ENCODE measurements at places on chromosomes 13 and 19.

DNA sequence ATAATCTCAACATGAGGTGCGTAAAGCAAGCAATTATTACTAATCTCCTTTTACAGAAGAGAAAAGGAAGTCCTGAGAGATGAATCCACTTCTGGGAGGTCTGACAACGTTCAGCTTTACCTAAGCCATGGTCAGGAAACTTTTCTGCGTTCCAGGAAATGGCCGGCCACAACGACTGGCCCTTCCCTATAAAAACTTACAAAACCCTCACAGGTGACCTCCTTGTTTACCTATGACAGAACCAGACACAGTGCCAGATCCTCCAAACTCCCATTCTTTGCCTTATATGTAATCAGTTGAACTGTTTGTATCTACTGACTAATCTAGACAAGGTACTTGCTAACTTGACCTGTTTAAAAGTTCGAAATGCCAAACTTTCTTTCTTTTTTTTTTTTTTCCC is 351.7 kb upstream of the TMTC4 start:
- DNase-seq: no peak

DNA sequence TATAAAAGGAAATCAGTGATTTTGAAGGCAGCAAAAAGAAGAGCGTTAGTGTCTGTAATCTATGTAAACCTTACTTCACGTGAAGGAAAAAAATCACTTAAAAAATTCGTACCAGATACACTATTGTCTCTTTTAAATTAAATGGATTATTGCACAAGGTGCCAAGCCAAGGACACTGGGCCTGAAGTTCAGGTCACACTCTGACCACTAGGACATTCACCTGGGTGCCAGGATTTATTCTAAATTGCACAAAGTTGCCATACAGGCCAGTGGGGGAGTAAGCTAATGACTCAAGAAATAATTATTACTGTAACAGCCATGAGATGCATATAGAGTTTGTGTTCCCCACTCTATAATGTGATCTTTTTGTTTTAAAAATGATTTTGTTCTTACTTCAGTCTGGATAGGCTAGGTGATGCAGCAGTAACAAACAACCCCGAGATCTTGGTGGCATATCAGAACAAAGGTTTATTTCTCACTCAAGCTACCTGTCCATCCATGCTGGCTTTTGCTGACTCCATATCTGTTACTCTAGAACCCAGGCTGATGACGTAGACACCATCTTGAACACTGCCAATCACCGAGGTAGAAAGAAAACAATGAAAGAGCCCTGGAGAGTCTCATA is 252.1 kb downstream of the DCT start:
- no peak for DNase-seq

GRCh38 chr13:25867038-25867437 is 184.8 kb downstream of the SHISA2 start:
- DNase-seq: no peak

DNA sequence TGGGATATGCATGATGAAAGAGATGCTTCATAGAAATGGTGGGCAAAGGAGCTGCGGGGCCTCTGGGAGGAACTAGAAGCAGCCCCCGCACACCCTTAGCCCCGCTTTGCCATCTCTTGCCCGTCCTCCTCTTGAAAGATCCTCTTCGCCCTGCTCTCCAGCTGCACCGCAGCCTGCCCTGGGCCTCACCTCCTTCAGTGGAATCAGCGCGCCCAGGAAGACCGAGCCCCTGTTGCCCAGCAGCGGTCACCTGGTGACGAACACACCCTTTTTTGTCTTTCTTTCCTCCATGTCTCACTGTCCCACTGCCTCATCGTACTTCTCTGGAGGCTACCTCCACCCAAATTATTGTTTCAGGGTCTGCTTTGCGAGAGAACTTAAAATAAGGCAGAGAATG is 807.6 kb downstream of the UQCRFS1 start:
- no peak for DNase-seq

DNA sequence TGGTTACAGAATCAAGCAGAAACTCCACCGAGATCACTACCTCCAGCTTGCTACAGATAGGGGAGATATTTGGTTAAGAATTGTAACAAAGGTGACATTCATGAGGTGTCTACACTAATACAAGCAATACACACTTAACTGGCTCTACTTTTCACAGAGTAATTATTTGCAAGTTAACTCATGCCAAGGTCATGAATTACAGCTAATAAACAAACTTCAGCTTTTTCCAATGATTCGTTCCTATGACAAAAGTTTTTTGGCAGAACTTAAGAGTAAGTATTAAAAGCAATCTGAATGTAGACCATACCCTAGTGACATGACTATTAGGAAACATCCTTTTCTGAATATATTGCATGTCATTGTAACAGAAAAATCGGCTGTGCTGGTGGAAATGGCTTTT is 72.1 kb downstream of the LHFPL6 start:
- DNase-seq: no peak

DNA sequence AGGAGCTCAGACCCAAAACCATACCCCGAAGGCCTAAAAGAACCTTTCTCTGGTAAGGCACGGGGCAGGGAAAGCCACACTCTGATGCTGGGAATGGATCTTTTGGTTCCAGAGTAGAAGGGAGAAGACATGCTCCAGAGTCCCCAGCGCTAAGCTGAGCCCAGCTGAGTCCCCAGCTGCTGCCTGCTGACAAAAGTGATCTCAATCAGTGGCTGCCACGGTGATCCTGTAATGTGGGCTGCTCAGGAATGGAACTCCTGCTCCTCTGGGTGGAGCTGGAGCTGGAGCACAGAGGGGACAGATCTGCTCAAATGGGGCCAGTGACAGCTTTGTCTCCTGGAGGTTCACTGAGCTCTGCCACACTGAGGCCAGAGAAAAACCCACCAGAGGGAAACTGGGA is 70.5 kb downstream of the MLLT1 start:
- no peak for DNase-seq

DNA sequence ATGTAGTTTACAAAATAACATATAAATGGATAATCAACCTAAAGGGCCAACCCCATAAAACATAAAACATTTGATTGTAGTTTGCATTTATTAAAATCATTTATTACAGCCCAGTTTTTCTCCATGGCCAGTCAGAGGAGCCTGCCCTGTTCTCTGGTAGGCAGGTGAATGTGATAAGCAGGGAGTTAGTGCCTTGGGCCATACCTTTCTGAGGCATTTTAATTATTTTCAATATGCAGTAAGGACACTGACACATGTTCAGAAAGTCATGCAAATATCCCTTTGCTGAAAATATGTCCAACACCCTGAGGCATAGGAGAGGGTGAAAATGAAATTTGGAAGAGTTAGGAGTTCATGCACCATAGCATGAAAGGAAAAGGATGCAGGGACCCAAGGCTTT is 242.6 kb upstream of the EDNRB start:
- DNase-seq: no peak

- DNase-seq: no peak
Observed at GRCh38 chr13:79810669-79811068, 329.7 kb downstream of the NDFIP2 start.

- DNase-seq: no peak
Observed at GRCh38 chr13:110341445-110342244, 34.6 kb downstream of the COL4A2 start.

DNA sequence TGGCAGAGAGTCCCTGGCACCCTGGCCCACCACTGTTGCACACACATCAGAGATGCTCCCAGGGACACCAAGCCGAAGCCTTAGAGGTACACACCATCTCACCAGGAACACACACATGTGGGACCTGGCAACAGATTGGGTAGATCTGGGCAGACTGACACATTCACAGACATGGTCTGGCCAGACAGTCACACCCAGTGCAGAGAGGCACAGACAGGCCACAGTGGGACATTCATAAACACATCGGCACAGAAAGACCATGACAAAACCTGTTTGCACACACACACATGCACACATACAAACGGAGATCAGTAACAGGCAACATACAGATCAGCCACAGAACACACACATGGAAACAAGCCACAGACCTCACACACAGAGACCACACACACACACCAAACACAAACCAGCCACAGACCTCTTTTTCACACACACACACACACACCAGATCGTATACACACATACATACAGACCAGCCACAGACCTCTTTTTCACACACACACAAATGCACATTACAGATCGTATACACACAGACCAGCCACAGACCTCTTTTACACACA is 6.3 kb upstream of the JUNB start:
- DNase-seq: peak; percentile 44

GRCh38 chr13:74778946-74779345 is 644.7 kb upstream of the KLF12 start:
- no peak for DNase-seq

DNA sequence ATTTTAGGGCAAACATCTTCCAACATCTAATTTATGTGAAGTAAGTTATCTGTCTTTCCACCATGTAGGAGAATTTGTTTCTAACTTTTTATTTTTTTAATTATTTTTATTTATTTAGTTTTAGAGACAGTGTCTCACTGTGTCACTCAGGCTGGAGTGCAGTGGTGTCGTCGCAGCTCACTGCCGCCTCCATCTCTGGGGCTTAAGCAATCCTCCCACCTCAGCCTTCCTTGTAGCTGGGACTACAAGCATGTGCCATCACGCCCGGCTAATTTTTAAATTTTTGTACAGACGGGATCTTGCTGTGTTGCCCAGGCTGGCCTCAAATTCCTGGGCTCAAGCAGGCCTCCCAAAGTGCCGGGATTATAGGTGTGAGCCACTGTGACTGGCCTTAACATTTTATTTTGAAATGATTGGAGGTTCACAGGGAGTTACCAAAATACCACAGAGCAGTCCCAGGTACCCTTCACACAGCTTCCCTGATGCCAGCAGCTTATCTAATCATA is 58.8 kb downstream of the CELF5 start:
- no peak for DNase-seq

- no peak for DNase-seq
Observed at GRCh38 chr19:41883463-41883820, 458 bp downstream of the ARHGEF1 start.

DNA sequence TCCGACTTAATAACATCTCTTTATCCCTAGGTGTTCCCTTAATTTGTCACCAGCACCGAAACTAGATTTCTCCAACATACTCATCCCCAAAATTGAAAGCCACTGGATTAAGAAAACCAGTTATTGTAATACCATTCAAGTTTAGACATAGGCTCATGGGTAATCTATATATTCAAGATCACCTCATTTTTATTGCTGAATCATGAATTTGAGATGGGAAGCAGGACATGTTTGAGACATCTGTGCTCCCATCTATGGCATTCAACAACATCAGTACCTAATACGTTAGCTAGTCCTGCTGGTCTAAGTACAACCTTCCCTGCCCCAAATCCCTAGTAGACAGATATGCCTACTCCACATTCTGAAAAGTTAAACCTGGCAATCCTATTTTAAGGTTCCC is 820.6 kb downstream of the PCDH9 start:
- DNase-seq: no peak

- no peak for DNase-seq
Observed at GRCh38 chr13:45113233-45114224, 6.8 kb upstream of the GTF2F2 start.

GRCh38 chr19:271856-272255 is 19.3 kb downstream of the PLPP2 start:
- DNase-seq: no peak

DNA sequence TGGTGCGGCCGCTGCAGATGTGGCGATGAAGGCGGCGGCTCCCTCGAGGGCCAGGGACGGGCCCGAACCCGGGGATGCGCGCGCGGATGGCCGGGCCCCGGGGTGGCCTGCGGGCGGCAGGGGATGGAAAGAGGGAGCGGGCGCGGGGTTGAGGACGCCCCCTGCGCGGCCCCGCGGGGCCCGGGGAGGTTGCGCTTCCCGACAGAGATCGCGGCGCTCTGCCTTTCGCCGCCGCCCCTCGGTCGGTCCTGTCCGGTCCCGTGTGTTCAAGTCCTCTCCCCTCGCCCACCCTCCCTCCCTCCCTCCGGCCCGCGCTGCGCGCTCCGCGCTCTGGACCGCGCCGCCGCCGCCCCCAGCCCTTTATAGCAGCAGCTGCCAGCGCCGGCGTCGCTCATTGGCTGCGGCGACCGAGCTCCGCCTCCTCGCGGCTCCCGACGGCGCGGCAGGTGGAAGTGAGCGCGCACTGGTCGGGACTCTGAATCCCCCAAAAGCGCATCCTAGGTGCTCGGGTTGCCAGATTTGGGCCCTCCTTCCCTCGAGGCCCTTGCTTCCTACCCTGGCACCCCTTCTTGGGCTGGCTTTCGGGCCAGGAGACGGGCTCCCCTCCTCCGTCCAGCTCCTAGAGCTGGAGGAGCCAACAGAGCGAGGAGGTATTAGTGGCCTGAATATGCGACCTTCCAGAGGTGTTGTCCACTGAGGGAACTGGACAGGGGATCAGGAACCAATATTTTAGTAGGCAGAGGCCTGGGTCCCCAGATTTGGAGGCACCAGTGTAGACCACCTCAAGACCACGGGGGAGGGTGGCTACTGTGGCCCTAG is at the start of gene ELAVL3:
Gene ELAVL3, minus strand, starts transcription at position 332 of the 819 bp plus-strand sequence. CDS start 438 bp downstream, outside the sequence.
- DNase-seq: peak; percentile 83

DNA sequence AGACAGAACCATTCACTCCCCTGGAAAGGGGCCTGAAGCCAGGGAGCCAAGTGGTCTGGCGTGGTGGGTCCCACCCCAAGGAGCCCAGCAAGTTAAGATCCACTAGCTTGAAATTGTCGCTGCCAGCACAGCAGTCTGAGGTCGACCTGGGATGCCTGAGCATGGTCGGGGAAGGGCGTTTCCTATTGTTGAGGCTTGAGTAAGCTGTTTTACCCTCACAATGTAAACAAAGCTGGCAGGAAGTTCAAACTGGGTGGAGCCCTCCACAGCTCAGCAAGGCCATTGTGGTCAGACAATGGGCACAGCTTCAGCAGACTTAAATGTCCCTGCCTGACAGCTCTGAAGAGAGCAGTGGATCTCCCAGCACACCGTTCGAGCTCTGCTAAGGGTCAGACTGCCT is 195.6 kb upstream of the DACH1 start:
- DNase-seq: no peak

Measured in BE2C (cell line).